ENCODE measurements at places on chromosomes 16 and 17. TPM values are rescaled to one million over a fixed set of nuclear protein-coding genes. Genes with fewer than 3 reads are reported as not detected.

KRTAP4-5 gene
- total RNA-seq = not detected

TMEM204 gene
- total RNA-seq = under 0.01 TPM

ACSM5 gene
- not detected for total RNA-seq

AOC3 gene
- total RNA-seq = 0.24 TPM

SLC52A1 gene
- 1.7 TPM for total RNA-seq

MT4 gene
- total RNA-seq = not detected

PRAC2 gene
- not detected for total RNA-seq

SLFN14 gene
- not detected for total RNA-seq

ORC6 gene
- 1.7 TPM for total RNA-seq

SERPINF2 gene
- total RNA-seq = 2.2 TPM

CLEC3A gene
- total RNA-seq = not detected

B3GNT9 gene
- total RNA-seq = 15.8 TPM

C16orf87 gene
- 6.0 TPM for total RNA-seq

CACNG4 gene
- under 0.01 TPM for total RNA-seq

KRTAP2-3 gene
- not detected for total RNA-seq

LGALS9B gene
- total RNA-seq = not detected

MPP2 gene
- total RNA-seq = 0.96 TPM

EXOC7 gene
- total RNA-seq = 39.9 TPM

ZNHIT3 gene
- 32.6 TPM for total RNA-seq

PRKCB gene
- 0.21 TPM for total RNA-seq

KRTAP9-2 gene
- total RNA-seq = not detected

MYH13 gene
- not detected for total RNA-seq

HSPB9 gene
- not detected for total RNA-seq

CNTNAP1 gene
- 2.2 TPM for total RNA-seq

MYH2 gene
- not detected for total RNA-seq
